Left lobe of liver (tissue), 2 donors: ENCODE measurements at places on chromosomes 3 and 15.
A peak's percentile ranks its signal among the peaks of the same experiment; 100 is the strongest.

- DNase-seq = no peak
Observed at GRCh38 chr3:14518893-14519292, 21.2 kb downstream of the GRIP2 start.

- no peak for DNase-seq
Observed at GRCh38 chr3:137035631-137036030, 77.8 kb downstream of the IL20RB start.

- DNase-seq = no peak
Observed at GRCh38 chr3:80785475-80785874, 976.0 kb downstream of the GBE1 start.

- DNase-seq = no peak
Observed at GRCh38 chr3:109175411-109175810, 38.9 kb downstream of the C3orf85 start.

- DNase-seq = no peak
Observed at GRCh38 chr15:85473455-85473854, 93.1 kb downstream of the AKAP13 start.

DNA sequence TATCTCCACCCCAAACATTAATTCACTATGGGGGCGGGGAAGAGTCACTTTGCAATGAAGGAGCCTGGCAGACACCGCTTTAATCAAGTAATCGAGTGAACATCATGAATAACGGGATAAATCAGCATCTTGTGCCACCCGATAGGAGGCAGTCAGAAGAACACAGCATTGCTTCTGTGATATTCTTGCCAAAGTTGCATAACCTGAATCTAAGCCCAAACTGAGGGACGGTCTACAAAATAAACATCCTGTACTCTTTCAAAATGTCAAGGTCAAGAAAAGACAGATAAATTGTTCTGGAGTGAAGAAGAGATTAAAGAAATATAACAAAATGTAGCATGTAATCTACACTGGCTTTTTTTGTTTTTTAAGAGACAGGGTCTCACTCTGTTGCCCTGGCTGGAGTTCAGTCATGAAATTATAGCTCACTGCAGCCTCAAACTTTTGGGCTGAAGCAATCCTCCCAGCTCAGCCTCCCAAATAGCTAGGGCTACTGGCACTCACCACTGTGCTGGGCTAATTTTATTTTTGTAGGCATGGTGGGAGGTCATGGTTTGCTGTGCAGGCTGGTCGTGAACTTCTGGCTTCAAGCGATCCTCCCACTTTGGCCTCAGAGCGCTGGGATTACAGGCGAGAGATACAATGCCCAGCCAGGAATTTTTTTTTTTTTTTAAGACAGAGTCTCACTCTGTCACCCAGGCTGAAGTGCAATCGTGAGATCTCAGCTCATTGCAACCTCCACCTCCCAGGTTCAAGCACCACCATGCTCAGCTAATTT is 20.1 kb upstream of the VWA5B2 start:
- DNase-seq = no peak

DNA sequence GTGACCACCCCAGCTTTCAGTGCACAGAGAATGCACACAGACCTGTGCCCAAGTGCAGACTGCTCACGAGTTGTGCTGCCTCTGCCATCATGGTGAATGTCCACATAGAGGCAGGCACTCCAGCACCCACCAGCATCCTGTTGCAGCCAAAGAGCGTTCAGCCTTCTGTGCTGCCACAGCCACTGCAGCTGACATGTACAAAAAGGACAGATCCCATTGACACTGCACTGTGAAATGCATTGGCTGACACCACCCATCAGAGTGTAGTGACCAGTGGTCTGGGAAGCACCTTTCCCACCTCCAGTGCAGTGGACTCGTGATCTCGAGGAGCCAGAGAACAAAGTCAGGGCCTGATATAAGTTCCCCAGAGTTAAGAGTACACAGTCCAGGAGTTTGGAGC is 260.3 kb downstream of the RAP2B start:
- no peak for DNase-seq

GRCh38 chr3:182967218-182968204 is 12.8 kb downstream of the DCUN1D1 start:
- DNase-seq = no peak

- no peak for DNase-seq
Observed at GRCh38 chr15:60340207-60340921, 57.4 kb downstream of the ANXA2 start.

DNA sequence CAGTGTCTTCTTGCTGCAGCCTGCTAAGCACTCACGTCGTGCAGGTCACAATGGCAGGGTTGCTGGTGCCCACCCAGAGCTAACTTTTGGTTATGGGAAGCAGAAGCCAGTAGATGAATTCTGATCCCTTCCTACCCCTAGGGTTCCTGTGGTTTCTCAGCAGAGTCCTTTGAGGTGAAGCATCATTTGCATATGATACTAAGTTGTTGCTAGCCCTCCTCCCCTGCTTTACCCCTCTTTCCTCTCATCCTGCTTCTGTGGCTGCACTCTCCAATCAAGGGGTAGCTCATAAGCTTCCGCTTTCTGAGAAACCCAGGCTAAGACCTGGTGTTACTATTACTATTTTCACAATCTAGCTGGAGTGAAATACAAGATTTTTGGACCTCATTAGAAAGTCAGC is 22.1 kb upstream of the HEG1 start:
- no peak for DNase-seq

DNA sequence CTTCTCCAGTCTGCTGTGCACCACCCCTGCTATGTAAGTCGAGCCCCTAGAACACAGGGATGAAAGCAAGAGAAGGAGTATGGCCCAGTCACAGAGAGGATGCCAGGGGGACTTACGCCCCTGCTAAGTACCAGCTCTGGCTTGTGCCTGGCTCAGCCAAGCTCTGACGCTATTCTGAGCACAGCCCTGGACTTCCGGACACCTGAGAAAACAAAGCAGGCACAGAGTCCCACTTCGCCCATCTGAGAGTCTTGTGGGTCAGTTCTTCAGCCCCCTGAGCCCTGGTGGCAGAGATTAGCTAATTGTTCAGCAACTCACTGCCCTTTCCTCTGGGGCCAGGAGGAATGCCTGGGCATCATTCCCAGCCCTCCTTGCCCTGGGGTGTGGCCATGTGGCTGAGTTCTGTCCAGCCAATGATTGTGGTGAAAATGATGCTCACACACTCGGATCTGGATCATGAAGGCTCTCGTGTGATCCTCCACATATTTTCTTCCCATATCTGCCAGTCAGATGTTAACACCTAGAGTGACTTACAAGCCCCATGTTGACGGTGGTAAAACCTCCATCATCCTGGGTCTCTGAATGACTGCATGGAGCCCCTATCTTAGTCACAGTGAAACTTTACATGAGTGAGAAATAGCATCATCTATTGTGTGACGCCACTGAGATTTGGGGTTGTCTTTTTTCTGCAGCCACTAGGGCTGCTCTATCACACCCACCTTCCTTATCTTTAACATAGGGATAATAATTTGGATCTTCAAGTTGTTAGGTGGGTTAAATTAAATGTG is 105.7 kb downstream of the TPRA1 start:
- peak; percentile 35 for DNase-seq

DNA sequence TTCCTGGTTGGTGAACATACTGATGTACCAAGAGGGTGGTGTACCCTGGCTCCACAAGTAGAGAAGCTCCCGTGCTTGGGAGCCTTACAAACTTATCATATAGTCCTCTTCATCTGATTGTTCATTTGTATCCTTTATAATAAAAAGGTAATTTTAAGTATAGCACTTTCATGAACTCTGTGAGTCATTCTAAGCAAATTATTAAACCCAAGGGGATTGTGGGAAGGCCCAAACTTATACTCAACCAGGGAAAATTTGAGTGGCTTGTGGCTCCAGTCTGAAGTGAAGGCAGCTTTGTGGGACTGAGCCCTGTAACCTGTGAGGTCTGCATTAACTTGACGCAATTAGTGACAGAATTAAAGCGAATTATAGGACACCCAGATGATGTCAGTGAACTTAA is 29.0 kb downstream of the TTBK2 start:
- DNase-seq = no peak

DNA sequence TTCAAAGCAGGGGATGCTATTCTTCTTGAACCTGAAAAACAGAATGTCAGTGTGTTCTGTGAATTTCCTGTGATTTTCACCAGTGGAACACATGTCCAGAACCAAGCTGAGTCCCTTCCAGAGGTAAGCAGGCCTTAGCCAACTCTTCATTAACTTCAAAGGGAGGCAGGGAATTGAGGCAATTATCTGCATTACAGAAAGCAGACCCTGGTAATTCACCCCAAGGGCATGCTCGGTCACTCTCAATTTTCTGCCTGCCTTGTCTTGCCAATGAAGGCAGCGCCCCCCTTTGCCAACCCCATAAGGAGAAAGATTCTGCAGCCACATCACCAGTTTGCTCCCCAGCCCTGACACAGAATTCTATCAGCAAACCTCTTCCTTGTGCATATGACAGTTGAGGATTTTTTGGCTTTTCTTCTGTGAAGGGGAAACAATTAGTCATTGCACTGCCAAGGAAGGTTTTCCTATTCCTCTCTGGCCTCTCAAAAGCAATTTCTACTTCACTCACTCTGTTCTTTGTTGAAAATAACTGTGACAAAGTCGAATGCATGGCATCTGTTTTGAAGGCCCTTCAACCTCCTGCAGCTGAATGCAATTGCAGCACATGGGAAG is 85.3 kb downstream of the HHLA2 start:
- DNase-seq = no peak

DNA sequence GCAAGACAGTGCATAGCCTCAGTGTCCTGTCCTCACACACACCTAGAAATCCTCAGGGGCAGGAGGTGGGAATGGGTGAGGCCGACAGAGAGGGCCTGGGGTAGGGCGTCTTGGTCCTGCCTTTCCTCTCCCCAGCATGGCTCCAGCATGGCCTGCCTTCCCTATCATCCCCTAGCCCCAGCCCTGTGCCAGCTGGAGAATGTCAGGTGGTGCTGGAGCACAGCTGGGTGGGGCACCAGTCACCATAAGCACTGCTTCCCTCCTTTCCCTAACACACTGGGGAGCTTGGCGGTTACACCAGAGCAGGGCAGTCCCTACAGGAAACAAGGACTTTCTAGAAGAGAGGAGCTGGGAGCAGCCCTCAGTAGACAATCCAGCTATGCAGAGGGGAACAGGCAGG is 236.8 kb downstream of the KLF13 start:
- DNase-seq = no peak

DNA sequence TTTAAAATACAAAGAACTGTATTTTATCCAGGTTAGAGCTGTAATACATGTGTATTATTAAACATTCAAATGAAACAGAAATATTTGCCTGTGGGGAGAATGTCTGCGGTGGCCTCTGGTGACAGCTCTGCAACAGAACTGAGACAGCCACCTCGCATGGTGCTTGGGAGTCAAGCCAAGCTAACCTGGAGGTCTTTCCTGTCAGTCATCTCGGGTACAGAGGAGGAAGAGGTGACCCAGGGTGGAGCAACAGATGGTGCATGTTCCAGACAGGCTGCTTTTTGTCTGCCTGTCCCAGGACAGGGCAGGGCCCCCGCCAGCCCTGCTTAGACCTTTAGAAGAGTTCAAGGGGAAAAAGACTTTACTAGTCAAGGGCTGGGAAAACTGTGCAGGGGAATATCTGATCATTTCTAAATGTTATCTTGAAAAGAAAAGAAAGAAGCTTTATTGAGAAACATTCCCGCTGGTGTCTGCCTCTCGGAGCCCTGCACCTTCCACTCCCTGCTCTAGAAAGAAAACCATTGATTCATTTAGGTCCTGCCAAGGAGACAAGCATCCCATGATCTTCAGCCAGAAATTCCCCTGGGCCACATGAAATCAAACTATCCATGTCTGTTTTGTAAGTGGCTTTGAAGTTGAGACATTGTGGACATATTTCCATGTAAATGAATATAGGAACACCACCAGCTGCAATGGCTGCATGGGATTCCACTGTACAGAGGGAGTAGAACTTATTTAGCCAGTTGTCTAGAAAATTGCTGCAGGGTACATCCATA is 5.5 kb upstream of the NR2E3 start:
- no peak for DNase-seq

- no peak for DNase-seq
Observed at GRCh38 chr3:127732879-127733350, 60.2 kb downstream of the ABTB1 start.

GRCh38 chr3:50238549-50239026 is 2.6 kb downstream of the GNAI2 start:
- DNase-seq = peak; percentile 98

DNA sequence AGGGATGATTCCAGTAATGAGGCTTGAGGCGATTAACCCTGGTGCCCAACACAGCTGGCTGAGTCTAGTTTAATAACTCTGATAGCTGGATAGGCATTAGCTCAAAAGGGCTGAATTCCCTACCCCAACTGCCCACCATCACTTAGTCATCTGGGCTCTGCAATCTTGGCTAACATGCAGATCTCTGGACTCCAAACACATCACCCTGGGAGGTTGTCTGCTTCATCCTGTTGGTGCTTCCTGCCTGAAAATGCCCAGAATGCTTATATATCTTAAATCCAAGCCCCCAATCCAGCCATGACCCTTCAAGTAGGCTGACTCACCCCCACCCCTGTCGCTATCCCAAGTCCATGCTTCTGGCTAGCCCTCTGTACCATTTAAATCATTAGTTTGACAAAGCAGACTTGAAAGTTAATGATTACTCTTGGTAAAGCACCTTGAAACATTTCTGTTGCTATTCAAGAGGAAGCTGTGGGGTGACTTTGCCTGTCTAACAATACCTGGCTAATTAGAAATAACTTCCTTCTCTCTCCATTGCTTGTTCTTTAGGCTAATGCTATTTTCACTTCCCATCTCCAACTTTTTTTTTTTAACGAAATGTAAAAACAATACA is 107.0 kb upstream of the RORA start:
- DNase-seq = no peak

- no peak for DNase-seq
Observed at GRCh38 chr15:35179739-35180138, 94.6 kb upstream of the NANOGP8 start.

DNA sequence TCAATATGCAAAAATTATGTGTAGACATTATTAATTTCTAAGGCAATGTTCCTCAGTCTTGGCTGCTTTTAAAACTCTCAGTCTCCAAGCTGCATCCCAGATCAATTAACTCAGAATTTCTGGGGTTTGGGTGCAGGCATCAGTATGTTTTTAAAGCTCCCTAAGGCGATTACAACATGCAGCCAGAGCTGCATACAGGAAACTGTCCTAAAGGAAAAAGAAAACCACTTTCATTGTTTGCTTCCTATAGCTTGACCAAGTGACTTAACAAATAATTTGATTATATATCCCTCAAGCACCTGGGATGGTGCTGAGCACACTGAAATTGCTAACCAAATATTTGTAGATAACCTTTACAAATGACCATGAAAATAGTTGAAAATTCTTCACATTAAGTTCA is 194.7 kb downstream of the DTWD1 start:
- DNase-seq = no peak

DNA sequence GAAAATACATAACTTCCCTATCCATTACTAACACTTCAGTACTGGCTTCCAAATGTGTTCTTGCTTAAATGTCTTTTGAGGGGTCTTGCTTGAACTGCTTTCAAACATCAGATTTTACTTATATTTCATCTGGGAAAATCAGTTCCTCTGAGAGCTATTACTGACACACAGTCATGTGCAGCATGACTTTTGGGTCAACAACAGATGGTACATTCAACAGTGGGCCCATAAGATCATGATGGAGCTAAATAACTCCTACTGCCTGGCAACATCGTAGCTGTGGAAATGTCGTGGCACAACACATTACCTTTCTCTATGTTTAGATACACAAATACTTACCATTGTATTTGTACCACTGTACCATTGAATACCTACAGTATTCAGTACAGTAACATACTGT is 43.8 kb downstream of the WWTR1 start:
- DNase-seq = no peak

- DNase-seq = peak; percentile 37
Observed at GRCh38 chr3:36911990-36912804, 32.7 kb downstream of the TRANK1 start.

- DNase-seq = no peak
Observed at GRCh38 chr3:131142580-131142979, 115.9 kb downstream of the NEK11 start.
